ENCODE measurements at places on chromosomes 4 and X.

DNA sequence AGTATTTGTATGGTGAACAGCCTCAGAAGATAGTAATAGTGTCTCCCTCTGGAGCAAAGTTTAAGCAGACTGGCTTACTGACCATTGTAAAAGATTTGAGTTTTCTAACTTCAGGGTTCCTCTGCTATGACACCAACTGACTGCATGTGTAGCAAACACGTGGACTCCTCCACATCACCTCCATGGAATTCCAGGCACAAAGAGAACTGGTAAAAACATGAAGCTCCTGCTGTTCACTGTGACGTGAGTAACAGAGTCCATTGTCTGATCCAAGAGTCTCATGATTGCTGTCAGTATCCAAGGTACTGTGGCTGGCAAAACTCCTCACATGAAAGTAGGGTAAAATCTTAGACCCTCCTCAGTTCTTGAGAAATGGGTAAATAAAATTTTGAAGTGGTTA, 107.6 kb upstream of the FAM9B start:
- DNase-seq, result no peak

DNA sequence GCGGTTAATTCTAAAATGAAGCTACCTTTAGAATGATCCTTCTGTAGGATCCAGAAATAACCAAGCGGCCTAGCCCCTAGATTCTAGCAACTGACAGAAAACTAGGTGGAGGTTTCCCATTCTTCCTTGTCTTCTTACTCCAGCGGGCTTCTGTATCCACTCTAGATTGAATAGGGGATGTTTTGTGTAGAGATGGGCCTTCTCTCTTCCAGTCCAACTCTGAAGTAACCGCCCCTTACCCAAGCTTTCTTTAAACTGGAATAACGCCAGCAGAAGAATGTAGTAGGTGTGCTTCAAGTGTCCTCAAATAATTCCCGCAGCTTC, 386 bp upstream of the TMEM184C start:
- no peak for DNase-seq

- DNase-seq, result no peak
These were observed 1.4 kb upstream of the CXCL1 start for GRCh38 chr4:73867783-73868182.

DNA sequence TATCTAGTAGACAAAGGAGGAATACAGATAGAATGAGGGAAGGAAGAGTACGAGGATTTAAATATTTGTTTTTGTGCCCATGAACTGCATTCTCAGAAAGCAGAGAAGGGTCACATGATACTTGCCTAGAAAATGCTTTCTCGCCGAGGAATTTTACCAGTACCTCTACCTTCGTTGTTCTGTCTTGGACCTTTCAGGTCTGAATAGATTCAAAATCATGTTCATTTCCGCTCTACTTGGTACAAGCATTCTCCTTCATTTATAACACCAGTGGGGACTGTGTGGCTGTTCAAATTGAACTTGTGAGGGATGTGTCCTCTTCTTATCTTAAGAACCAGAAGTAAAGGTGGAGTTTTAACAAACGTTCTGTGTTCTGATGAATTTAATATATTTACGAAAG, 1.9 kb downstream of the USP38 start:
- no peak for DNase-seq

DNA sequence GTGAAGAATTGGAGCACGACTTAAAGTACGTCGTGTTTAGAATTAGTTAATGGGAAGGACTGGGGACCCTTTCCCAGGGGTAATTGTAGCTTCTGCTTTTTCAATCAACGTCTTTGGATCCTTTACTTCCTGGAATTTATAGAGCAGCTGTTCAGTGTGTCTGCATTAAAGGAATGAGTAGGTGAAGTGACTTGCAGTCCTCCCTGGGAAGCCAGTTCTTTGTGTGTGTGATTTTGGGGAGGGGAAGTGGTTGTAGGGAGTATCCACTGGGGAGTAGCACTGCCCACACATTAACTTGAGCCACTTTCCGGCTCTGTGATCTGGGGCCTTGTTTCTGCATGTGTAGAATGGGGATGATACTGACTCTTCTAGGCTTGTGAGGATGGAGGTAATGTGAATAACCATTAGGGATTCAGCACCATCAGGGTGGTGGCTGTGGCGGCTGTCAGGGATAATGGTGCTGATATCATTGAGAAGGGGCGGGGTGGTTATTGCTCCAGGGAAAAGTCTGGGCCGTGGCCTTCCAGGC, 54.7 kb downstream of the TMEM131L start:
- no peak for DNase-seq

- DNase-seq, result no peak
These were observed 82.4 kb upstream of the ADGRG2 start for GRCh38 chrX:19204636-19205035.

DNA sequence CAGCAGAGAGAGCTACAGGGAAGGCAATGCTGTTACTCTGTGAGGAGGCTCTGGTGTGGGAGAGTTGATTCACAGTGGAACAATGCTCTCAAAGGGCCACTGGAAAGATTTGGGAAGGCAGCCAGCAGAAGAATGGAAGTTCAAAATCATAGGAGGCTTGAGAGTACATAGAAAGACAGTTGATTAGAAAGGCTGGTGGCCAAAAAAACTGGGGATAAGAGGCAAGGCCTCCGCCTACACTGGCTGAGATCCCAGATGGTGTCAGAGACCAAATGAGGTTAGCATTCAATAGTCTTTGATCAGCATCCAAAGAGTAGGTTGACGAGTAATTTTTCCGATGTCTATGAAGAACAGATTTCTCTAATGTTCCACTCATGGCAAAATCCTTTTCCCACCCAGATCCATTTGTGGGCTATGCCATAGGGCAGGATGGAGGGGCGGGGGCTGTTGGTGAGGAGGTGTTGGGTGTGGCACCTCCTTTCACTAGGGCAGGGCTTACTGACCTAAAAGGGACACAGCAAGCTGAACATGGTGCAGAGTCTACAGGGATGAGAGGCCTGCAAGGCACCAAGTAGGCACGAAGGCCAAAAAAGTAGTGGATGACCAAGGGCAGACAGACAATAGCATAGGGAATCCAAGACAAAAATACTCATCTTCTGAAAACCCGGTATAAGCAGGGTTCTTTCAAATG, 15.1 kb downstream of the TEC start:
- no peak for DNase-seq

GRCh38 chrX:104659005-104659744, 93.2 kb downstream of the IL1RAPL2 start:
- DNase-seq, result no peak

DNA sequence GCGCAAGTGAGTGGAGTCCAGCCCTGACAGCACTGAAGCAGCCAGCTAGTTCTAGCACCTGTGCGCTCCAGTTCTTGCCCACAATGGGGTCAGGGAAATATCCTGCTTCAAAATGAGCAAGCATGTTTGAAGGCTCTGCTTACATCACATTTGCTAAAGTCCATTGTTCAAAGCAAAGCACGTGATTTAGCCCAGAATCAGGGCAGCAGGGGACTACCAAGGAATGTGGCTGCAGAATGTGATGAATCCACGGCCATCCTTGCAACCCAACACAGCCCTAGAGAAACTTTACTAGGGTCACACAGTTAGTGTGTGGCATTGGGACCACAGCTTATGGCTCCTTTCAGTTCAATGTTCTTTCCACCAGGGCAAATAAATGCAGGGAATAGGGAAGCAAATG, 47.3 kb upstream of the SMIM31 start:
- no peak for DNase-seq

GRCh38 chrX:74613370-74614092, 893 bp downstream of the RLIM start:
- DNase-seq, result no peak

DNA sequence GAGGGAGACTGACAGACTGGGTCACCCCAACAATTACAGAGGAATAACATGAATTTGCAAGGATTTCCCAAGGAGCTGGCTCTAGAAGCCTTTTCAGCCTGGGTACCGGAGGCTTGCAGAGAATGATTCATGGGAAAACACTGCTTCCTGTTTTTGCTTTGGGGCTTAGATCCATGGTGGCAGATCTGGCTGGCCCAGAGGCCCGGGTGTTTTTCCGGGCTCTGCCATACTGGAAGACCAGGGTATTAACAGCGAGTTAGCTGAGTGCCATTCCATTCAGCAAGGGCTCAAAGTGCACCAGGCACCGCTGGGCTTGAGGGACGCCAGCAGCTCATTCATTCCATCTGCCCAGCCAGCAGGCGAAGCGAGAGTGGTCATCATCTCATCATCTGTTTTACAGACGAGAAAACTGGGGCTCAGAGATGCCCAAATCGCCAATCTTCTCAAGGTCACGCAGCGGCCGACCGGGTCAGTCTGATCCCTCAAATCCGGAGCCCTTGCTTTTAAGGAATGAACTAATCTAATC, 1.3 kb downstream of the WDR1 start:
- DNase-seq, result no peak

DNA sequence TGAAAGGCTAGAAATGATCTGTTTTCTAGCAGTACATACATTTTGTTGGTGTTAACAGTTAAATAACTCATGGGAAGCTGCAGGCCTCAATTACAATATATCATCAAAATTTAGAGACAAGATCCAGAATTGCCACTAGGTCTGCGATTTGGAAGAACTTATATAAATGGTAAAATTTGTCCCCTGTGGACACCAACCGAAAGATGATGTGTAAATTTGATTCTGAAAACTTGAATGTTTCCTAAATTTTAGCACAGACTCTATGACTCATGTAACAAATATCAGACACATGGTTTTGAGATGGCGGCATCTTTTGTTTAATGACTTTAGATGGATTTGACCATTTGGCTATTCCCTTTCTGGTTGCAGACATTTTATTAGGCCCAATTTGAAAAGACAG, 6.0 kb upstream of the HPGDS start:
- no peak for DNase-seq

- no peak for DNase-seq
These were observed 429.2 kb upstream of the TRAM1L1 start for GRCh38 chr4:117514391-117515175.

DNA sequence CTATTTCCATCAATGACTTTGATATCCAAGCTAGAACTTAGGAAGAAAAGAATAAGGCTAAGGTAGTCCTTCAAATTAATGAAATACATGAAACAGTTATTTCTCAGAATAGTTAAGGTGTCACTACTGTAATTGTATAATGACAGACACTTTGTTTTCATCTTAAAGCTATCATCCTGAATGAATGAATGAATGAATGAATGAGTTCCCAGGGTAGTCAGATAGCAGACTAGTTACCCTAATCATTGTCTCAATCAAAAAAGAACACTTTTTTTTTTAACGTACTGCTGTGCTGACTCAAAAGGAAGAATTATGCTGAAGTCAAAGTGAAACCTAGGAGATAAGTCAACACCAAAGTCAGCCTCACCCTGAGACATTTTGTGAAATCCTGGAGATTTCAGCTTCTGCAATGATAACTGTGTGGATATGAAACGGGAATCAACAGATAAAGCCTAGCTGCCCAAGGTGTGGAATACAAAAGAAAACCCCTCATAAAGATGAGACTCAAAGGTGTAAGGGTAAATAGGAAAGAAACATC, 68.3 kb upstream of the CNKSR2 start:
- DNase-seq, result no peak

DNA sequence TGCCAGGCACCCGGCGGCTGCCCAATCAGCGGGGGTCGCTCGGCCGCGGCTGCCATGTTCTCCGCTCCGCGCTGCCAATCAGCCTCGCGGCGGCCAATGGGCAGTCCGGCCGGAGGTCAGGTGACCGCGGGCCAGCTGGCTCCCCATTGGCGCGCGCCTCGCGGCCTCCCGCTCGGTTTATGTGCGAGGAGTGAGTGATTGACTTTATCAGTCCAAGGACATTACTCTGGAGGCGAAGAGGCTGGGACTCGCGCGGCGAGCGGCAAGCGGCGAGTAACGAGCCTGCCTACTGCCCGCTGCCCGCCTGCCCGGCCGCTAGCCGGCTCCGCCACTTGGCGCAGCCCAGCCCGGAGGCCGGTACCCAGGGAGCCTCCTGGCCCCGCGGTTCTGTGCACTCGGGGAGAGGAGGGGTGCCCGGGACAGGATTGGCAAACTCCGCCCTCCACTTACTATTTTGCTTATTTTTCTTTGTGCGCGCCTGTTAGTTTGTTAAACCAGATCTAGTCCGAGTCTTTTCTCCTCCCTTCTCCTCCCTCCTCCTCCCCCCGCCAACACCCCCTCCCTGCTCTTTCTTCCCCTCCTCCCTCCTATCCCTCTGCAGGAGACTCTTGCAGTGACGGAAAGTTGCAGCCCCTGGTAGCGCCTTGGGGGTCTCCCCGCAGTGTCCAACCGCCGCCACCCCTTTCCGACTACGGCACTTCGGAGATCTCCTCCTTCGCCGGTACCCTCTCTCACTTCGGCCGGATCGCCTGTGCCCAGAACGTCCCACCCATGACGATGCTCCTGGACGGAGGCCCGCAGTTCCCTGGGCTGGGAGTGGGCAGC, at the start of gene ZIC3:
Gene ZIC3, plus strand, starts transcription at position 207 of the 825 bp plus-strand sequence. Its CDS starts 565 bp downstream, at position 772.
- DNase-seq, result peak; percentile 31

DNA sequence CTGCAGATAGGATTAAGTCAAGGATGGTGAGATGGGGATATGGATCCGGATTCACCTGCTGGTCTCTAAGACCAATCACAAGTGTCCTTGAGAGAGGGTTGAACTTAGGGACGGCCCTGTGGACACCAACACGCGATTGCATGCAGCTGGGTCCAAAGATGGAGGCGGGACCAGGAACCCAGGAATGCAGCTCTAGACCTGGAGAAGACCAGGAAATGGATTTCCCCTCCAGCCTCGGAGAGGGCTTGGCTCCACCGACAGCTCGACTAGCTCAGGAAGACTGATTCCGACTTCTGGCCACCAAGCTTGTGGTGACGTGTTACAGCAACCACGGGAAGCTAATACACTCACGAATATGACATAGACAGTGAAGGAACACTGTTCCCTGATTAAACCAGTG, 4.7 kb downstream of the C4orf50 start:
- DNase-seq, result no peak

GRCh38 chrX:71181558-71181909, 36.9 kb downstream of the NLGN3 start:
- DNase-seq, result peak; percentile 69

- no peak for DNase-seq
These were observed 47.7 kb downstream of the FGFRL1 start for GRCh38 chr4:1058997-1059665.

DNA sequence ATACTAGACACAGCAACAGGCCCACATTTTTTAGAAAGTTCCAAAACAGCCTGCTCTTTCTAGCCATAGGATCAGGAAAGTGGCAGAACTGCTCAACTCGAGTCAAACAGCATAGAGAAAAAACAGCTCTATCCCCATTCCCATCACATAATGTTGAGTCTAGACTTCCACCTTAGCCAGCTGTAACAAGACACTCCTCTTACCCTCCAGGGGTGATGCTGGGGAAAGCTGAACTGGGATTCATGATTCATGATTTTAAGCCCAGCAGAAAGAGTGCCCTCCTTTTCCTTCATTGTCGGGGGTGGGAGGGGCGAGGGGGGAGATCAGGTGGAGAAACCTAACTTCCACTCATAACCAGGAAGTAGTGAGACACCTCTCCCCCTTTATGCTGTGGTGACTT, 86.1 kb downstream of the CENPC start:
- no peak for DNase-seq

DNA sequence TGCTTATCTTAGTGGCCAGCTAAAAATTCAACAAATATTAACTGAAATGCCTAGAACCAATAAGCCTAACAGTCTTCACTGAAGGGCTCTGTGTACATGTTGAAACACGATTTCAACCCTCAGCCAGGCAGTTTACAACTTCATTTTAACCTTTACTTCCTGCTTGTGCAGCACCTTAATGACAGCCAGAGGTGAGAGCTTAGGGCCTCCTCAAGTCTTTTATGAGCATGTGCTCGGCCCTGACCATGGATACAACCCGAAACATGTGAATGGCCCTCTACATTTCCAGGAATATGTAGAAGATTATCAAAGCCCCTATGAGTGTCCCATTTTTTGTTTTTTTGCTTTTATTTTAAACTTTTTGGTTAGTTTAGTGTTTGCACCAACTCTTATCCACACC, 88.3 kb downstream of the MSN start:
- DNase-seq, result peak; percentile 6

- no peak for DNase-seq
These were observed 15.3 kb upstream of the HPGD start for GRCh38 chr4:174537634-174538033.

All from activated naive CD4-positive, alpha-beta T cell treated with anti-CD3 and anti-CD28 coated beads for 36 hours (primary cell).